ENCODE measurements at places on chromosomes 7 and 10. TPM values are rescaled to one million over a fixed set of nuclear protein-coding genes. Genes with fewer than 3 reads are reported as not detected.

GRCh38 chr7:21542891-21543527 lies at the start of gene DNAH11:
DNAH11 (plus strand) TSS chr7:21543039; CDS start chr7:21543246, 207 bp downstream.
- no peak within 1 kb of the TSS for H3K27ac ChIP-seq
- peaks cover 52% of the 10 kb centered on the region for H3K27me3 ChIP-seq
- no peaks in the 10 kb centered on the region for H3K36me3 ChIP-seq
- DNase-seq, result no peak
- peaks cover 14% of the 10 kb centered on the region for H3K4me1 ChIP-seq

DNA sequence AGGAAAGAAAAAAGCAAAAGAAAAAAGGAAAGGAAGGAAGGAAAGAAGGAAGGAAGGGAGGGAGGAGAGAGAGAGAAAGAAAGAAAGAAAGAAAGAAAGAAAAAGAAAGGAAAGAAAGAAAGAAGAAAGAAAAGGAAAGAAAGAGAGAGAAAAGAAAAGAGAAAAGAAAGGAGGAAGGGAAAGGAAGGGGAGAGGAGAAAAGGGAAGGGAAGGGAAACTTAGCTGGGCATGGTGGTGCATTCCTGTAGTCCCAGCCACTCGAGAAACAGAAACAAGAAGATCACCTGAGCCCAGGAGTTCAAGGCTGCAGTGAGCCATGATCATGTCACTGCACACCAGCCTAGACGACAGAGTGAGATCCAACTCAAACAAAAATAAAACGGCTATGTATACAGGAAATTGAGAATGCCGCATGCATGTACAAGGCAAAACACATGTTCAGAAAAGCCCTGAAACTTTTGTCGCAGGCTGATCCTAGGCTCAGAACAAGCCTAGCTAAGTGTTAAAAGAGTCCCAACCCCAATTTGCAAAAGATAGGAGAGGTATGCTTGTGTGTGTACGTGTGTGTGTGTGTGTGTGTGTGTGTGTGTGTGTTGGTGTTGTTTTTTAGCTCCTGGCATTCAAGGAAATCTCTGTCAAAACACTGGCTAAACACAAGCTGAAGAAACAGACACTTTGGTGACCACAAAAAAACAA lies 6.6 kb upstream of the NPC1L1 start:
- no peak overlapping the region for H3K27ac ChIP-seq
- no peaks in the 10 kb centered on the region for H3K4me1 ChIP-seq
- no peaks in the 10 kb centered on the region for H3K36me3 ChIP-seq
- DNase-seq, result no peak
- H3K27me3 ChIP-seq, result no peaks in the 10 kb centered on the region

- no peak overlapping the region for H3K4me3 ChIP-seq
- H3K27ac ChIP-seq, result no peak overlapping the region
- no peaks in the 10 kb centered on the region for H3K27me3 ChIP-seq
- H3K36me3 ChIP-seq, result no peaks in the 10 kb centered on the region
- H3K4me1 ChIP-seq, result no peaks in the 10 kb centered on the region
- no peak for DNase-seq
These were observed 267.2 kb downstream of the GLRX3 start for GRCh38 chr10:130403153-130404075.

GRCh38 chr7:8092140-8092539 lies 123.5 kb downstream of the GLCCI1 start:
- H3K36me3 ChIP-seq, result no peaks in the 10 kb centered on the region
- H3K4me1 ChIP-seq, result no peaks in the 10 kb centered on the region
- H3K4me3 ChIP-seq, result no peak overlapping the region
- no peaks in the 10 kb centered on the region for H3K27me3 ChIP-seq
- DNase-seq, result no peak

GRCh38 chr10:31138026-31138553 lies 106.4 kb upstream of the ZNF438 start:
- H3K27me3 ChIP-seq, result no peaks in the 10 kb centered on the region
- H3K4me1 ChIP-seq, result peaks cover 39% of the 10 kb centered on the region

DNA sequence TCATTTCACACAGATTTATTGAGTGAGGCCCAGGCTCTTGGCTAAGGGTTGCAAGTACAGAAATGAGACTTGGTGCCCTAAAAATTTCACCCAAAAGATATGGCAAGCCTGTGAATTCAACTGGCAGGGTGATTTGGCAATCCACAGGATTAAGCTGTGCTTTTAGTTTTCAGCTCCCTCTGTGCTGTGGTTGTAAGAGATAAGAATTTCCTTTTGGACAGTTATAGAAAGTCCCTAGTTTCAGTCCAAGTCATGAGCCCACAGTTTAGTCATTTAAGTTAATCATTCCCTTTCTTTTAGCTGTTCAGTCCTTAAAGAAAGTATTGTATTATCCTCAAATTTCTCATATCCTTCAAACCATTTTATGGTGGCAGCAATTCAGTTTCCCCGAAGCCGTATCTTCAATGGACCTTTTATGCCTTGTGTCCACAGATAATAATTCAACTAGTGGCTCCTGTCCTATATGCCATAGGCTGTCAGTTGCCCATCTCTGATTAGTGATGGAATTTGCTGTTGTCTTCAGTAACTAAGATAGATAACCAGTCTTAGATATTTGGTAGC lies 73.4 kb upstream of the NAMPT start:
- H3K36me3 ChIP-seq, result no peaks in the 10 kb centered on the region
- no peak for DNase-seq
- no peak overlapping the region for H3K27ac ChIP-seq
- H3K4me3 ChIP-seq, result no peak overlapping the region

GRCh38 chr7:51458693-51459092 lies 142.1 kb upstream of the COBL start:
- H3K36me3 ChIP-seq, result no peaks in the 10 kb centered on the region
- no peak overlapping the region for H3K27ac ChIP-seq
- H3K4me1 ChIP-seq, result no peaks in the 10 kb centered on the region
- H3K4me3 ChIP-seq, result no peak overlapping the region

GRCh38 chr7:16874066-16874465 lies 7.7 kb downstream of the AGR3 start:
- H3K36me3 ChIP-seq, result no peaks in the 10 kb centered on the region
- no peak overlapping the region for H3K27ac ChIP-seq
- no peaks in the 10 kb centered on the region for H3K27me3 ChIP-seq
- no peak for DNase-seq

GRCh38 chr7:136303162-136303561 lies 326.0 kb upstream of the MTPN start:
- no peaks in the 10 kb centered on the region for H3K4me1 ChIP-seq
- no peak overlapping the region for H3K27ac ChIP-seq
- no peak for DNase-seq
- no peaks in the 10 kb centered on the region for H3K36me3 ChIP-seq

GRCh38 chr10:102661658-102662028 lies 17.4 kb downstream of the TRIM8 start:
- H3K27ac ChIP-seq, result peak overlapping the region; percentile 60
- no peaks in the 10 kb centered on the region for H3K27me3 ChIP-seq
- no peak for DNase-seq
- H3K4me3 ChIP-seq, result peak overlapping the region; percentile 45
- peaks cover 52% of the 10 kb centered on the region for H3K4me1 ChIP-seq
- H3K36me3 ChIP-seq, result peaks cover 19% of the 10 kb centered on the region

DNA sequence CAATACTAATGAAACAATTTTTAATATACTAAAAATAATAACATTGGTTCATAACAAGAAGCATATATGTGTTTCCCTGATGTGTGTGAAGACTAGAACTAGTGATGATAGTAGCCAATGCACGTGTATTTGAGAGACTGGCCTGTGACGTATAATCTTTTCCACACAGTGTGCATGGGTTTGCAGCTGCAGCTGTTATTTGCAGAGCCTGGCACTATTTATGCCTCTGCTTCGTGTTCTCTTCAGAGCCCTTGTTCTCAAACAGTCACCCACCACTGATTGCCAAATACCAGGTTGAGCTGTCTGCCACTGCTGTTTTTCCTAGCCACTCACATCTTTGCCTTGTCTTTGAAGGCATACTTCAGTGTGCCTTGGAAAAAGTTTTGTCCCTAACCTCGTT lies 531.7 kb downstream of the ETV1 start:
- no peak overlapping the region for H3K27ac ChIP-seq
- no peaks in the 10 kb centered on the region for H3K4me1 ChIP-seq
- H3K27me3 ChIP-seq, result no peaks in the 10 kb centered on the region
- H3K36me3 ChIP-seq, result no peaks in the 10 kb centered on the region

DNA sequence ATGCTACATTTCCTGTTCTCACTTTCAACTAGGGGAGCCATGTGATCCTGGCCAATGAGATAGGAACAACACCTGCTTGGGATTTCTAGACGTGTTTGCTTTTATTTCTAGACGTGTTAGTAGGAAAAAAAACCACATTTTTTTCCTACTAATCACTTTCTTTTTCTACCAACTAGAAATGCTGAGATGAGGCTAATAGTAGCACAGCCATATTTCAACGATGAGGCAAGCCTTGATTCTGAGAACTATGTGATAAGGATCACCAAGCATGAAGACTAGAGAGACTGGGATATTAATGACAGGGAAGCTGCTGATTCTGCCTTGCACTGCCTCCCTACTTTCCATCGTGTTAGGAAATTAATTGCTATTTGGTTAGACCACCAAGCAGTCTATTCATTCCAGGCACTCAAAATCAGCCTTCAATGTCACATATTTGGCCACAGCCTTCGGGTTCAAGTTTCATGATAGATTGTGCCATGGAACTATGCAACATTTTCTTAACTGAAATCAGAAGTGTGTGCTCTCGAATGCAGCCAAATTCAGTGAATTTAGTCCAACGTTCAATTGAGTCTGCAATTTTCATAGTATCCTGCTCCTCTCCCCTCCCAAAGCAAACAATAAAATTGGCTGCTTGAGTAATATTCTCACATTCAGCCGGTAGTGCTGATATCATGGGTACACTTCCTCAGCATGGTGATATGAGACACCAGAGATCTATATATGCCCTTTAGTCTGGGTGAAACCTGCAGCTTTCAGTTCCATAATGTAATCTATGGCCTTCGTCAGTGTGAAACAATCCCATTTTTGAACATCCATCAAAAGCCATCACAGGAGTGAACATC lies 98.1 kb downstream of the GPR37 start:
- H3K27me3 ChIP-seq, result no peaks in the 10 kb centered on the region
- H3K36me3 ChIP-seq, result no peaks in the 10 kb centered on the region
- no peak overlapping the region for H3K4me3 ChIP-seq
- DNase-seq, result no peak

DNA sequence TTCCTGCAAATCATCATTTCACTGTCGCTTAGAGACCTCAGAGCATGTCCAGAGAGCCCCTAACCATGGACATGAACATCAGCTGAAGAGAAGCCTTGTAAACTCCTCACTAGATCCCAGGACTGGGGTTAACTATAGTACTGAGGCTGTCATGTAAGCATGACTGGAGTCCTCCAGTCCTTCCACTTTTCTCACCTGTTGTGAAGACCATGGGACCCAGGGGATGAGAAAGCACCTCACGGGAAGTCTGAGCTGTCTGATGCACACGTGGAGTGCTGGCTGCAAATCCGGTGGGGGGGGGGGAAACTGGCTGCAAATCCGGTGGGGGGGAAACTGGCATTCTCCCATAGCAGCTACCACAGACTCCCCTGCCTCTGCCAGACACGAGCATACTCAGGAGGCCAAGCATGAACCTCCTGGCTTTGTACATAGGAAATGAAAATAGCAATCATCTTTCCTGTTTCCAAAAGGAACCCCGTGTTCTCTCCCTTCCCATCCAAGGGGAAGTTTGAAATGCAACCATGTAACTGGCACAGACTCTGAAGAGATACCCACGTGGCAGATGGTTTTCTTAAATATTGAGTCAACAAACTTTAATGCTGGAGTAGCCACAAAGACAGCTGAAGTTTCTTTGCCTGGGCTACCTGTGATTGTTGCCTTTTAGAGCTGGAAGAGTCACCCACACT lies 261.4 kb downstream of the ZMYND11 start:
- no peak overlapping the region for H3K27ac ChIP-seq
- no peaks in the 10 kb centered on the region for H3K36me3 ChIP-seq
- no peak overlapping the region for H3K4me3 ChIP-seq
- no peaks in the 10 kb centered on the region for H3K27me3 ChIP-seq
- H3K4me1 ChIP-seq, result peaks cover 4% of the 10 kb centered on the region

DNA sequence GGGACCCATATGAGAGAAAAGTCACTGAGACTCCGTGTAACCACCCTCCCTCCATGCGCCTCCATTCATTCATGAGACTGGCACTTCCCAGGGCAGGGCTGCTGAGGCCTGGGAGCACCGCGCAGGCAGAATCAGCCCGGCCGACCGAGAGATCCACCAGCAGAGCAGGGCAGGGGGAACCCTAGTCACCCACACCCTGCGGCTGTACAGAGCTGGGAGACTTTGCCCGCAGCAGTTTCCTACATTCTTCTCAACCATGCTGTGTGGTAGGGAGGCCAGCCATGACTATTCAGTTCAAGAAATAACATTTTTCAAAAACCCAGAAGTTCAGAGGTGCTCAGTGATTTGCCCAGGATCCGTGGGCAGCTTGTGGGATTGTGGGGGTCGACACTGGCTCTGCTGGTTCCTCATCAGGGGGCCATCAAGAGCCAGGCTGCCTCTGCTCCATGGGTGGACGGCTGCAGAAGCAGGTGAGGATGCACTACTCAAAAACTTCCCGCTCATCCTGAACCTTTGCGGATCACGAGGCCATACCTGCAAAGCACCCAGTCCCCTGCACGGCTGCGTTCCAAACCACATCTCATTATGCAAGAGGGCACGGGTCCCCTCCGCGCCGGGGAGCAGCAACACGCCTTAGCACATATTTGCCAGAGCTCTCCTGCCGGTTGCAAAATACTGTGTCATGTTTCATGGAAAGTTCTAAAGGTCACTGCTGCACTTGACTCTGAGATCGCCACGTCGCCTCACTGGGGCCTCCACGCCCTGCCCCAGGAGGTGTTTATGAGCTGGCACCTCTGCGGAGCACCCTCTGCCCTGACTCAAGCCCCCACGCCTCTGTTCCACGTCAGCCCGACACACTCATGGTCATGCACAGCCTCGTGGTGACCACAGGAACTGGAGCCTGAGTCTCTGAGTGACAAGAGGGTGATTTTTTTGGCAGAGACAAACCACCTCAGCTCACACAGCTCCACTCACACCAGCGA lies 132.0 kb downstream of the PRKAG2 start:
- H3K27me3 ChIP-seq, result no peaks in the 10 kb centered on the region
- DNase-seq, result no peak
- no peak overlapping the region for H3K4me3 ChIP-seq
- H3K36me3 ChIP-seq, result peaks cover 3% of the 10 kb centered on the region

- no peaks in the 10 kb centered on the region for H3K36me3 ChIP-seq
- H3K4me3 ChIP-seq, result no peak overlapping the region
- peaks cover 4% of the 10 kb centered on the region for H3K27me3 ChIP-seq
- no peak overlapping the region for H3K27ac ChIP-seq
These were observed 97.4 kb downstream of the AVL9 start for GRCh38 chr7:32592701-32593100.

GRCh38 chr7:102072636-102073209 lies 213.9 kb upstream of the SH2B2 start:
- H3K4me3 ChIP-seq, result no peak overlapping the region
- no peaks in the 10 kb centered on the region for H3K4me1 ChIP-seq
- H3K27me3 ChIP-seq, result no peaks in the 10 kb centered on the region
- no peak overlapping the region for H3K27ac ChIP-seq
- H3K36me3 ChIP-seq, result peaks cover 25% of the 10 kb centered on the region

Gene TMEM140
- total RNA-seq, result 27.7 TPM

Gene CHAT
- not detected for total RNA-seq

Gene LIPJ
- total RNA-seq, result not detected

Gene PRKG1
- total RNA-seq, result not detected

Gene VWDE
- 1.5 TPM for total RNA-seq

Gene VAX1
- total RNA-seq, result not detected

Gene GIMAP4
- total RNA-seq, result 23.6 TPM

Gene ARHGAP22
- not detected for total RNA-seq

Measured in CD4-positive, alpha-beta T cell (primary cell).